GF-D8 (cell line): ENCODE measurements at places on chromosomes 7 and 10.

- DNase-seq = peak; percentile 7
Observed at GRCh38 chr7:55432939-55433784, 68.0 kb downstream of the LANCL2 start.

DNA sequence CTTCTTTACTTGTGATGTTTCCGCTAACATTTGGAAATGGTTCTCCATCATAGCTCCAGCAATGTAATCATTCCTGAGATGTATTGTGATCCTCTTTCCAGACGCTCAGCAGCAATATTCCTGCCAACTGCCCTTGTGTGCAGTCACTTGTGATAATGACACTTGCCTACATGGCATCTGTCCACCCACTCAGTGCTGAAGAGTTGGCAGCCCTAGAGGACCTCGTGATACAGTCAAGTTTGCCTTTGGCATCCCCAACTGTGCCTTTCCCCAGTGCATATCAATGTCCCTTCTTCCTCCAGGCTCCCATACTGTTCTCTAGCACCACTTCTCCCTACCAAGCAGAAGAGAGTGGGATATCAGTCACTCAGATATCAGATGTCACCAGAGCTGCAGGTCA is 64.9 kb downstream of the MYOF start:
- DNase-seq = no peak

DNA sequence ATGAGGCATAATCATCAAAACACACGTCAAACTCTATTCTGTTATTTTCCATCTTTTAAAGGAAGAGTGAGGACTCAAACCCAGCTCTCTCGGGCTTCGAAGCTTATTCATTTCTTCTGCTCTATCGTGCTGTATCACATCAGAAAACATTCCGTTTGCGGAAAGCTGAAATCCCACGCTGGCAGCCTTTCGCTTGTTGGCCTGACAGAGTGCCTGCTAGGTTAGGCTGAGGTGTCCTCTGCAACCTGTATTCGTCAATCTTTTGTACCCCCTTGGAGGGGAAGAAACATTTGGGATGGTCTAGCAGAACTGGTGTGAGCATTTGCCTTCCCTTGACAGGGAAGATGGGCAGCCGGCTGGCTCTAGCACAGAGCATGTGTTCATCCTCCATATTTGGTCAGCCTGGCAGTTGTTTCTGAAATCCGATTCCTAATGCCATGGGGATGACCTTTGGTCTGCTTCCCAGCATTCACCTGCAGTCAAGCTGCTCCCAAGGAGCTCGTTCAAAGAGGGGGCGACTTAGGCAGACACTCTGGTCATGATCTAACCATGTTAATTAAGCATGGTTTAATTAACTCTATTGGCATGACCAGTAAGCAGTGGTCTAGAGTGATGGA is 55.2 kb downstream of the TACC2 start:
- no peak for DNase-seq

DNA sequence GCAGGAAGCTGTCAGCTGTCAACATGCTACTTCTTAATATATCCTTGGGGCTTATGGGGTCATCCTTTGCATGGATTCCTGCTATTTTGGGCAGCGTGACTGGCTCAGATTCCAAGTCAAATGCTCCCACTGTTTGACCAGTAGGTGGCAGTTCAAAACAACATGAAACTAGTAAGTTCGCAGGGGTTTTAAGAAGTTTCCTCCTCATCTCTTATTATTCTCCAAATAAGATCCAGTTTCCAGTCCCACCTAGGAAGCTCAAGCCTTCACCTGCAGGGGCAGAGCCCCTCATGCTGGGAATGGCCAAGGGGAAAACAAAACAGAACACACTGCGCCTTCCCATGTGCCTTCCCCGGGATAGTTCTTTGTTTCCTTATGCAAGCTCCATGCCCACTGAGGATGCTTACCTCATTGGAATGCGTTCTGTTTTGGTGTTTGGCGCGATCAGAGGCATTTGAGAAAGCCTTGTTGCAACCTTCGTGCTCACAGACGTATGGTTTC is 259.8 kb downstream of the GLI3 start:
- DNase-seq = no peak

GRCh38 chr7:121198502-121198901 is 130.3 kb upstream of the WNT16 start:
- DNase-seq = no peak

DNA sequence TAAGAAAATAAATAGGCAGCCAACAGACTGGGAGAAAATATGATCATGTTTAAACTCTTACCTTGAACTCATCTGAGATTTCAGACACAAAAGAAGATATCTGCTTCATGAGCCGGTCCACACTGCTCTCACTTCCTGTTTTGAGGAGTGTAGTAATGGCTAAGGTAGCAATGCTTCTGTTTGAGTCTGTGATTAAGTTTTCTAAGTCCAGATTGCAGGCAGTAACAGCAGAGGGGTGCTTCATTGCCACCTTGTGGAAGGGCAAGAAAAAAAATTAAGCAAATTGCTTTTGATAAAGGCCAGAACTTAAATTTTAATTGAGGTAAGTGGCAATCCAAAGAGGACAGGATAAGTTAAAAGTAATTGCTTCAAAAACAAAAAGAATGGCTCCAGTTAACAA is 69.1 kb downstream of the MEST start:
- DNase-seq = no peak

- peak; percentile 55 for DNase-seq
Observed at GRCh38 chr10:71835671-71836595, 15.1 kb downstream of the PSAP start.

GRCh38 chr10:114427124-114427852 is 23.0 kb upstream of the AFAP1L2 start:
- DNase-seq = no peak

DNA sequence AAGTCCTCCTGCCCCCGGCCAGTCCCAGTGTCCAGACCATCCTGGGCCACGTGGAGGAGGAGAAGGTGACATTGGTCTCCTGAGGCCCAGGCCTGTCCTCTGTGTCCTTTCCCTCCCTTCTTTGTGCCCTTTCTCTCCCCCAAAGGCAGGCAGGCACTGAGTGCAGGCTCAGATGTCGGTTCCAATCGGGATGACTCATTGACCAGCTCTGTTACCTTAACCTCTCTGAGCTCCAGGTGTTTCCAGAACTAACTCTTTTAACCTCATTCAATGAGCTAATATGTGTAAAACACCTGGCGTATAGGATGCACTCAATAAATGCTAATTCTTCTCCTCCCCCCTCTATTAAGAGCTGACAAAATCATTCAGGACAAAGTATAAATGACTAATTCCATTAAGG is 25.7 kb downstream of the MACROH2A2 start:
- DNase-seq = no peak

- no peak for DNase-seq
Observed at GRCh38 chr7:76267894-76268183, 34.6 kb upstream of the HSPB1 start.

DNA sequence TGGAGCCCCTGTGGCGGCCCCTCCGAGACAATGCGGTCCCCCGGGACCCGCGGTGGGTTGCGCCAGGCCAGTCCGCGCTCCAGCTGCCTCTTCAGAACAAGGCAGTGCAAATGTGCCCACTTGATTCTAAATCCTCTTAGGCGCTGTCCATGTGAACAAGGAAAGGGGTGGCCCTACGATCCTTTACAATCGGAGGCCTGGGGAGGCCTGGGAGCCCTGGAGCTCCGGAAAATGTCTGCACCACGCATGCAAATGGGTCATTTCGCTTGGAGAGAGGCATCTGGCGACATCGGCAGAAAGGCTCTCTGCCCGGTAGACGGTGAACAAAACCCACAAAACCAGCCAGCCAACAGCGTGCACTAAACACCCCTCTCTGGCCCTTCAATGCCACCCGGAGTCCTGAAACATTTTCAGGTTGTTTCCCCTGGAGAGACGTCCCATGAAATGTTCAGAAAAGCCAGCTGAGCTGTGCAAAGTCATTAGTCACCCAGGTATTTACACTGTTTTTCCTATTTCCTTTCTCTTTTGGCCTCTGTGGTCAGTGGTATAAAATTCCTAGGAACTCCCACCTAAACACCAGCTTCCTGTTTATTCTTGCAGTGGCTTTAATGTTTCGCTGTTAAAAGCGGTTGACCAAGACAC is 102.8 kb upstream of the ZNF438 start:
- DNase-seq = peak; percentile 56
